ENCODE measurements at places on chromosomes 6 and 20.

DNA sequence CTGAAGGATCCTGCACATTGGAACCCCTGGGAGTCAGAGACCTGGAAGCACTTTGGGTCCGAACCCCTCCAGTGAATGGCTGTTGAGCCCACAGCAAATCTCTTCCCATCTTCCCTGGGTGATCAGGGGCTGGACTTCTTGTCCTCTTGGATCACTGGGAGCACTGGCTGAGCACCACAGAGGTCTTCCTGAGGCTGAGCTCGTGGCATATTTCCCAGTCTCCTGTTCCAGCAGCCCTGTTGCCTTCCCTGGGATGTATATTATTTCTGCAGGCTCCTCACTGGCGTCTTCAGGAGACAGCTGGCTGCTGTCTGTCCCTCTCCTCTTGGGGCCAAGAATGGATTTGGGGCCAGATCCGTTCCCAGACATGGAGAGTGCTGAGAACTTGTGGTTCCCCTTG, 43.4 kb downstream of the PTK7 start:
- no peak for DNase-seq

- no peak for DNase-seq
These were observed 87.5 kb upstream of the FOXO3 start for GRCh38 chr6:108473197-108473596.

DNA sequence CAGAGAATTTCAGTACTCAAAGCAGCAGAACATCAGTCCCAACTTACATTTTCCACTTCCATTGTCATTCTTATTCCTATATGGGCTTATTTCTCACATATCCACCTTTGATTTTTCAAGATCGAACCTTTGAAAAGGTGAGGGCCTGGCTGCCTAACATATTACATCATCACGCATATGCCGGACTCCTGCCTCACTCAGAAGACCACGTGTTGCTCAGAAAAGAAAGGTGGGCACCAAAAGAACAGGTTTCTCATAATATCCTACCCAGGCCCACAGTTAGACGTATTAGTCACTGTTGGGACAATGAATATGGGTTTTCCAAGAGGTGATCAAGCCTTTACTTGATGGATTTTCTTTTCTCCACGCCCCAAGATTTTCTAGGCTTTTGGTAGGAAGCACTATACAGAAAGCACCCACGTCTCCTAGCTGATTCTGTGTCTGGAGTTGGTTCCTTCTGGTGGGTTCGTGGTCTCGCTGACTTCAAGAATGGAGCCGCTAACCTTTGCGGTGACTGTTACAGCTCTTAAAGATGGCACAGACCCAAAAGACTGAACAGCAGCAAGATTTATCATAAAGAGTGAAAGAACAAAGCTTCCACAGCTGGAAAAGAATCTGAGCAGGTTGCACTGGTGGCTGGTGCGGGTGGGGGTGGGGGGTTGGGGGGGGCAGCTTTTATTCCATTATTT, 168.9 kb downstream of the ATXN1 start:
- no peak for DNase-seq

GRCh38 chr6:44335631-44336030, 6.8 kb upstream of the SPATS1 start:
- no peak for DNase-seq

DNA sequence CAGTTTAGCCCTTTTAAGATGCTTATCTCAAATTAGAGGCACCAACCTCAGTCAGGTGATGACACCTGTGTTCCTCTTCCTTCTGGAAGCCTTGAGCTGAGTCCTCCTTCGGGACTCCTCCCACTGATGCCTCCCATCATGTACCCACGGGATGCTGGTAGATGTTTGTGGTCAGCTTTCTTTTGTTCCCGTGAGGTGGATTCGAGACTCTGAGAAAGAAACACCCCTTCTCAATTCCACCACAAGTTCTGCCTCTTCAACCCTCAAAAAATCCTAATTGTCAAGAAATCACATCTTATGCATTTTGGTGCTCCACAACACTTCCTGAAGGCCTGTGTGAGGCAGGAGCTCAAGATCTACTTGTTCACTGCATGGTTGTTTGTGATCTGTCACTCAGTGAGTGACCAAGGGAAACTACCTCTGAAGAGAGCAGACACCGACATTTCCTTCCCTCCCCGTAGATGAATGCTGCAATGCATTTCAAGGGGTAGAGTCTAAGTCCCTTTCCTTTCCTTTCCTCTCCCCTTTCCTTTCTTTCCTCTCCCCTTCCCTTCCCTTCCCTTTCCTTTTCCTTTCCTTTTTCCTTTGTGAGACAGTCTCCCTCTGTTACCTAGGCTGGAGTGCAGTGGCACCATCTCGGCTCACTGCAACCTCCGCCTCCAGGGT, 50.5 kb downstream of the PCNA start:
- DNase-seq, result no peak
